ENCODE measurements at places on chromosomes 1 and 21. TPM values are rescaled to one million over a fixed set of nuclear protein-coding genes. Genes with fewer than 3 reads are reported as not detected.

- no peaks in the 10 kb centered on the region for H3K36me3 ChIP-seq
- H3K4me1 ChIP-seq, result no peaks in the 10 kb centered on the region
- DNase-seq, result no peak
- H3K4me3 ChIP-seq, result no peak overlapping the region
These were observed 34.2 kb upstream of the TTC22 start for GRCh38 chr1:54835131-54835898.

DNA sequence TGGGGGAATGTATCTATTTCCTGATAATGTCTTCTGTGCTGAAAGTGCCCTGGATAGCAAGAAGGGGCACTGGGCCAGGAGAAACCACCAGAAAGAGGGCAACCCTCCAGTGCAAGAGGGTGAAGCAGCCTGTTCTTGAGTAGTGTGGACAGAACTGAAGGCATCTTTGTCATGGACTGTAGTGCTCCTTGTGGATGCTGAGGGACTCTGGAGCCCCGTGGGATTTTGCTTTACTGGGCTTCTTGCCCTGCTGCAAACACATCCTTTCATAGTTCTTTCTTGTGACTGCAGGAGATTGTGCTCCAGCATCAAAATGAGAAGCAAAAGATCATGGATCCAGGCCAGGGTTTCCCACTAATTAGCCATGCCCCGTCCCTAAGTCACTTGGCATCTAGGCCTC is 300.6 kb downstream of the ZNF326 start:
- H3K4me1 ChIP-seq, result no peaks in the 10 kb centered on the region
- H3K27me3 ChIP-seq, result no peaks in the 10 kb centered on the region
- no peak for DNase-seq

DNA sequence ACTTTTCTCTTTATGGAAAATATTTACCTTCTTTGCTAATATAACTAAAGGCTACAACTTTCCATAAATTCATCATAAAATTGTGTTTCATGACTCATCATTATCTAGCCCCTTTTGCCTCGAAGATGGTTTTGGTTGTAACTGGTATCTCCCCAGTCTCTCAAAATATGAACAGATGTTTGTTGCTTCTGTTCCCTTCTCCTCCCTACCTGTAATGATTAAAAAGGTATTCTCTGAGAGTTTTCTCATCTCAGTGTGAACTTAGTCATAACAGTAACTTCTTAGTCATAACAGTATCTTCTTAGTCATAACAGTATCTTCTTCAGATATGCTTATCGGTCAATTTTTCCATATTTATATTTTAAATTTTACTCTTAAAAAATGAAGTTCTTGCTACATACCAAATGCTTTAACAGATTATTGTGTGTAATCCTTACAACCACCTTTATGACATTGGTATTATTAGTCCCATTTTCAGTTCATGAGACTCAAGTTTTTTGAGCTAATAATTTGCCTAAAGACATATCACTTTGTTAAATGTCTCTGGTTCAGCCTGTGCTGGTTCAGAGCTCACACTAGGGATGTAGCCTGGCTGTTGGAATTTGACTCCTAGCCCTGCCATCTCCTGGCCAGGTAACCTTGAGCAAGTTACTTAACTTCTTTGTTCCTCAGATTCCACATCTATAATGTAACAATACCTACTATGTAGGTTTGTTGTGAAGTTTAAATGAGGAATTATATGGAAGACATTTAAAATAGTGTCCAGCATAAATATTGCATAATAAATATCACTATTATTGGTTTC is 32.6 kb downstream of the ATP1B1 start:
- no peaks in the 10 kb centered on the region for H3K27me3 ChIP-seq
- H3K27ac ChIP-seq, result no peak overlapping the region
- no peaks in the 10 kb centered on the region for H3K4me1 ChIP-seq
- no peak for DNase-seq
- H3K4me3 ChIP-seq, result no peak overlapping the region
- no peaks in the 10 kb centered on the region for H3K36me3 ChIP-seq

DNA sequence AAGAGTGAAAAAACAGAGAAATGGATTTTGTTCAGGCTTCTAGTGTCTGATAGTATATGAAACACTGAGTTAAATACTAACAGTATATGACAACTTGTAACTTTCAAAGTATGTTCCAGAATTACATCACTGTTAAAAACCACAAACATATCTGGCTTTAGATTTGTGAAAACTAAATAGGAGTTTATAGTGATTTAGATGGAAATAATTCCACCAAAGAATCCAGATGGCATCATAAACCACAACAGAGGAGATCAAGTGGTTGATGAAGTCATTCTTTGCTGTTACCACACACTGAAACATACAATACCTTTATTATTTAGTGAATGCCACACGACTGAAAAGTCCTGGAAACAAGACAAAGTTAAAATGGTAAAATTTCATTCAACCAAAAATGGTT is 37.2 kb downstream of the ALG14 start:
- peaks cover 6% of the 10 kb centered on the region for H3K4me1 ChIP-seq
- no peak overlapping the region for H3K27ac ChIP-seq
- no peak overlapping the region for H3K4me3 ChIP-seq
- H3K27me3 ChIP-seq, result no peaks in the 10 kb centered on the region

- H3K4me3 ChIP-seq, result no peak overlapping the region
- no peaks in the 10 kb centered on the region for H3K27me3 ChIP-seq
- peak overlapping the region; percentile 53 for H3K27ac ChIP-seq
- H3K36me3 ChIP-seq, result no peaks in the 10 kb centered on the region
- no peaks in the 10 kb centered on the region for H3K4me1 ChIP-seq
- no peak for DNase-seq
These were observed 1.7 kb downstream of the NFASC start for GRCh38 chr1:204872262-204872881.

GRCh38 chr1:25754470-25755181 is 45.4 kb upstream of the SELENON start:
- no peaks in the 10 kb centered on the region for H3K36me3 ChIP-seq
- H3K27me3 ChIP-seq, result no peaks in the 10 kb centered on the region
- no peak overlapping the region for H3K27ac ChIP-seq
- DNase-seq, result no peak

DNA sequence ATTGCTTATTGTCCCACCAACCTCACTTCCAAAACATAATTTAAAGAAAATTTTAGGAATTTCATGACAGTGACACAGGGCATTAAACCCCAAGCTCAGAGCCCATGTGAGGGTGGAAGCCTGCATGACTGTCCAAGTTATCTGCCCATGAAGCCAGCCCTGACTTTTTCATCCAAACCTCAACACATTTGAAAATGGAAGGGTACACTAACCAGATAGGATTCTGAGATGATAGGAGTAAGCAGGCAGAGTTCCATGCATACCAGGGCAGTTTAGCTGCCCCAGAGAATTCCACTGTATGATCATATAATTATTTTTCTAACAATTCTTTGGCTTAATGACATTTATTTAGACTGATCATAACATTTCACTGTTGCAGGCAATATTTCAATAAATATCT is 986.0 kb downstream of the TTLL7 start:
- H3K36me3 ChIP-seq, result no peaks in the 10 kb centered on the region
- DNase-seq, result no peak
- H3K4me1 ChIP-seq, result no peaks in the 10 kb centered on the region
- no peak overlapping the region for H3K27ac ChIP-seq
- no peak overlapping the region for H3K4me3 ChIP-seq

GRCh38 chr1:100866901-100867206 is 27.8 kb downstream of the EXTL2 start:
- no peak for DNase-seq
- no peak overlapping the region for H3K4me3 ChIP-seq
- no peaks in the 10 kb centered on the region for H3K36me3 ChIP-seq
- no peak overlapping the region for H3K27ac ChIP-seq
- H3K27me3 ChIP-seq, result no peaks in the 10 kb centered on the region

GRCh38 chr1:102776071-102776470 is 332.3 kb downstream of the COL11A1 start:
- H3K27me3 ChIP-seq, result no peaks in the 10 kb centered on the region
- H3K36me3 ChIP-seq, result no peaks in the 10 kb centered on the region
- no peak overlapping the region for H3K27ac ChIP-seq
- H3K4me3 ChIP-seq, result no peak overlapping the region
- no peak for DNase-seq
- no peaks in the 10 kb centered on the region for H3K4me1 ChIP-seq

The SLC1A7 gene
- total RNA-seq, result not detected

The CELA2B gene
- not detected for total RNA-seq

The CSF1 gene
- total RNA-seq, result 32.6 TPM

The CAMK2N1 gene
- 12.6 TPM for total RNA-seq

All from uterus (tissue), 4 donors.